ENCODE measurements at places on chromosomes 2 and 18.

GRCh38 chr2:214782671-214783070 lies 26.8 kb downstream of the BARD1 start:
- no peak for DNase-seq

- DNase-seq, result no peak
Measured at GRCh38 chr2:229417176-229417575, 146.1 kb upstream of the PID1 start.

DNA sequence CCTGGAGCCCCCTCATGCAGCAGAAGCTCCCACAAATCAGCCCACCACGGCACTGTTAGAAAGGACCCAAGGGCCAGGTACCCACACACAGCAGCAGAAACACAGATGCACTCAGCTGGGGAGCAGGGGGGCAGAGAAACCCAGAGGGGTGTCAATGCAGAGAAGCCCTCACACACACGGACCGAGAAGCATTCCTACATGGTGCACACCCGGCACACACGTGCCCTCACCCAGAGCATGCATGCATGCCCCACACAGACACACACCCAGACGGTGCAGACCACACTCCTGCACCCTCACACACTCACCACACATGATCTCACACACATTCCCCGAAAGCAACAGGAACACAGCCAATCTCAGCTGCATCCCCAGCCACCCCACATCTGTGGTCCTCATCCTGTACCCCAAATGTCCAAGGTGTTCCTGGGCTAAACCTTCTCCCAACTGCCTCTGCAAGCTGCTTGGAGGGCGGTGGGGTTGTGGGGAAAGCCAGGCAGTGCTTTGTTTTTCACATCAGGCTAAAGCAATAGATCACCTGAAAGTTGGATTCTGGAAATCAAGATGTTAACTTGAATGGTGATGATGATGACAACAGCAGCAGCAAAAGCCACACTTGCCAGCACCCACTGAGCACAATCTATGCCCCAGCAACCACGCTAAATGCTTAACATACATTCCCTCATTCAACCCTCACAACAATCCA lies 102.3 kb downstream of the ZFP36L2 start:
- DNase-seq, result no peak

- DNase-seq, result no peak
Measured at GRCh38 chr2:58584606-58585118, 343.5 kb upstream of the FANCL start.

DNA sequence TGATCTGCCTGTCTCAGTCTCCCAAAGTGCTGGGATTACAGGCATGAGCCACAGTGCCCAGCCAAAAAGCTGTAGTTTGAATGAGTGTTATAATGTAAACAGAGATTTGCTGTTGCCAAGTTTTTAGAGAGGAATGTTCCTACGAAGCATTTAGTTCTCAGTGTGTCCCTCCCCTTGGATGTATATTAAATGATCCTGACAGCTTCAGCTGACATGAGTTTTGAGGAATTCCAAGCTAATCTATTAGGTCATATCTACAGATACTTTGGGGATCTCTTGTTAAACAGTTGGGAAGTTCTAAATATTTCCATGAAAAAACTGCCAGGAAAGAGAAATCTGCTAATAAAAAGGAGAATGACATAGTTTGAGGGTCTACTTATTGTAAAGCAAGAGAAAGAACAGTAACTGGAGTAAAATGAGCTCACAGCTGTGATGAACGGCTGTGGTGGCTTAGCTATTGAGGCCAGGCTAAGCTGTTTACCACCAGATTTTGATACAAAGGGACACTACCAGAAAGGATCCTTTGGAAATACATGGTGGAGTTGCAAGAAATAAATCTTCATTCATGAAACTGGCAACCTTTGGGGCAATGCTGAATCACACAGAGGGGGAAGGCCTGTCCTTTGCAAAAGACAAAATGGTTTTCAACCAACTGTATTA lies 2.6 kb upstream of the STON1 start:
- DNase-seq, result no peak
